Left hindlimb (tissue), 1 donor: ENCODE measurements at places on chromosomes 13 and 19.

DNA sequence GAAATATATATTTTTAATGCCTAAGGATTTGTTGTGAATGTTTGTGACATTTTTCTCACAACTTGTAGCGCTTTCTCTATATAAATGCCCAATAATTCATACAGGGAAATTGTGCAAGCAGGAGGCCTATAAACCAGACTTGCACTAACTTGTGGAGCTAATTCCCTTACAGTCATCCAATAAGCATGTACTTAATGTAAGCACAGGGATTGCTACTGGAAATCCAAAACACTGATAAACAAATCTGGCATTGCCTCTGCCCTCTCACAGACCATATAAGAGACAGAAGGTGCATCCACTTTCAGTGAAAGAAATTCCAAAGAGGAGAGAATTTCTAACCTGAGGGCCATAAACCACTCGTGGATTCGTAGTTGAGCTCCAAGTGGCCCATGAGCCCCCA, 518.8 kb downstream of the MYO16 start:
- DNase-seq = no peak

DNA sequence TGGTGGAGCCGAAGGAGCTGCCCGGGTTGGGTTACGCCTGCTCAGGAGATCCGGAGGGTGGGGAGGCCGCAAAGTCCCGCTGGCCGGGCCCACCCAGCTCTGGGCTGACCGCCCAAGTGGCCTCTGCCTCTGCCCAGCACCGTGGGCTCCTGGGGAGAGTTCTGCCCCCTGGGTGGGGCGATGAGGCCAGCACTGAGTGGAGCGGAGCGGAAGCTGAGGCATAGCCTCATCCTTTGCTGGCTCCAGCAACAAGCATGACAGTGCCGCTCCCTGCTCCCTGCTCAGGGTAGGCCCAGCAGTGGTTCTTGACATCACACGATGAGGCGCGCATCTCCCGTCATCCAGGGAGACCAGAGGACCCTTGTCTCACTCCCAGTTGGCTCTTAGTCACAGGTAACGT, 22.5 kb downstream of the CCDC8 start:
- DNase-seq = no peak

- peak; percentile 37 for DNase-seq
Measured at GRCh38 chr19:58385891-58386575, 1.0 kb upstream of the RPS5 start.

- no peak for DNase-seq
Measured at GRCh38 chr19:44876930-44877535, 14.0 kb upstream of the TOMM40 start.

- DNase-seq = no peak
Measured at GRCh38 chr13:87078947-87079795, 592.0 kb upstream of the SLITRK5 start.

- DNase-seq = no peak
Measured at GRCh38 chr13:24127116-24127631, 33.3 kb upstream of the SPATA13 start.

- DNase-seq = no peak
Measured at GRCh38 chr13:44362394-44363040, 11.1 kb upstream of the SERP2 start.

GRCh38 chr13:63843766-63844699, 2428.4 kb upstream of the PCDH20 start:
- no peak for DNase-seq

DNA sequence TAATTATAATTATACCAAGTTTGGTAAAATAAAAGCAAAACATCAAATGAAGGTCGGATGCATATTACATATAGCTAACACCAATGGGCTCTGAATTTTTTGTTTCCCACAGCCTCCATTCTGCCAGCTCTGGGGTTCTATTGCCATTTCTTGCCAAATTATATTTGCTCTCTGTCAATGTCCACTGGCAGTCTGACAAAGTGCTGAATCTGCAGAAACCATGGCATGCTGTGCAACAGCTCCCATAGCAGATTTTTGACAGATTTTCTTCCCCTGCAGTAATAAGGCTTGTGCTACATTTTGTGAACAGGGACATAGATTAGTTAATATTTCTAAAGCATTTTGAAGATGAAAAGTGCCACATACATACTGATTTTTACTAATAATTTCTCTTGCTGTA, 1102.1 kb downstream of the DIAPH3 start:
- DNase-seq = no peak

GRCh38 chr13:60463787-60464186, 66.8 kb downstream of the TDRD3 start:
- no peak for DNase-seq

GRCh38 chr19:17475541-17476115, 5.3 kb downstream of the SLC27A1 start:
- DNase-seq = peak; percentile 86

GRCh38 chr13:95754069-95754468, 77.1 kb downstream of the DNAJC3 start:
- no peak for DNase-seq

DNA sequence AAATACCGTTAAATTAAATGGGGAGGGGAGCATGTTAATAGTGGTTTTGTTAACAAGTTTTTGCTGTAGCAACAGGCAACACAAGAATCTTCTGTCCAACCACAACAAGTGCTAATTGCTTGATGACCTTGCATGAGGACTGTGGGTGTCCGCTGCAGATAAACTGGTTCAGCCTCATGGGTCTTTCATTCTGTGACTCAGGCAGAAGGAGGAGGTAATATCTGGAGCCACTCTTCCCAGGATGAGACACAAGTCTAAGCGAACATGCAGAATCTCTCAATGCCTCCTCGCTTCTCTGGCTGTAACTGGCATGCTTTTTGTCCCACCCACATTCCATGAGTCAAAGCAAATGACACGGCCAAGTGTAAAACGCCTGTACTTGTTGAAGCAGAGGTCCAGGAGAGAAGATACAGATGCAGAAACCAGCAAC, 56.6 kb upstream of the MYO16 start:
- no peak for DNase-seq

- DNase-seq = no peak
Measured at GRCh38 chr13:80684217-80684991, 343.5 kb upstream of the SPRY2 start.

DNA sequence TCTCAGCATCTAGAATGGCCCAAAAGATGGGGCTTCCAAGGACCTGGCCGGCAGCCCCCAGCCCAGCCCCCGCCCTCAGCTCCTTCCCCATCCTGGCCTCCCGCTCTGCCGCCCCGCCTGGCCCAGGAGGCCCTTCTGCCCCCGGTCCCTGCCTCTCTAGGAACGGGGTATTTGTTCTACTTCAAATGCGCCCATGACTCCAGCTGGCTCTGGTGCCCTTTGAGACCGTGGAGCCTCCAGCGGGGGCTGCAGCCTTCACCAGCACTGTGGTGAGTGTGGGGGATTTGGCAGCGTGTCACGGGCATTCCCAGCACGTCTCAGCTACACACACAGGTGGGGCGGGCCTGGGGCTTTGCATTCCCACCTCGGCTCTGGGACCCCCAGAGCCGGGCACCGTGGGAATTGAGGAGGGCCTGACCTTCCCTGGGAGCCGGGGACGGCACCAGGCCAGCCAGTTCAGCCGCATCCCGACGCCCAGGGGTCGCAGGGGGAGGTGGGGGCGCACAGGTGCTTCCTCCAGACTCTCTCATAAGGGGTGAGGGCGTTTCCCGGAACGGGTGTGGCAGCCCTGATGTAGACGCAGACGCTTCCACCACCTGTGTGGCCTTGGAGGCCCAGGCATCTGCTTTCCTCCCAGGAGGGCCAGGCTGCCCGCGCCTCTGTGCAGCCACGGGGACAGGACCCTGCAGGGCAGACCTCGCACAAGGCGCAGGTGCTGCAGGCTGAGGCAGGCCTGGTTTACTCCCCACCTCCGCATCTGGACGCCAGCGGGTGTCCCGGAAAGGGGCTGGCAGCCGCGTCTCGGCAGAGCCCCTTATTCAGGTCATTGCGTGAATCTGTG, 947 bp downstream of the ATP4B start:
- peak; percentile 16 for DNase-seq

DNA sequence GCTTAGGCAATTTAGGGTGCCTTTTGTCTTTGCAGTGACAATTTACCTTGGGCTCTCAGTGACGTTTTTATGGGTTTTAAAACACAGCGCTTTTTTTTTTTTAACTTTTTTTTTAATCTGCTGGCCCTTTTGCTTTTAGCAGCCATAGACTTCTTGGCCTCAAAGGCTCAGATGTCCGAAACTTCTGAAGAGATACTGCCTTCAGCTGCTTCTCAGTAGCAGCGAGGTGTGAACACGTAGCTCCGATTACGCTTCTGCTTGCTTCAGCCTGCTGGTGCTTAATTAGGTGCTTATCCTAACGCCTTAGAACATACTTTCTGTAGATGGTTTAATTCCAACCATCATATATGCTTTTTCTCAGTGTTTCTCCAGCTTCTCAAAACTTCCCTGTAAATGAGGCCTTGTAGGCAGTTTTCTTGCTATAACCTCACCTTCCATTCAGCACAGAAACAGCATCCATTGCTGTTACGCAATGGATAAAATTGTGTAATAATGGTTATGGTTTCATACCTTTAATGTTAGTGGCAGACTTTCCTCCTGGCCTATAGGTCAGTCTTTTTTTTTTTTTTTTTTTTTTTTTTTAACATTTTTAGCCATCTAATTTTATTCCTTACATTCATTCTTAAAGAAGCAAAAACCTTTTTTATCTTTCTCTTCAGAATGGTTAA, 723.9 kb downstream of the GPC5 start:
- DNase-seq = no peak

DNA sequence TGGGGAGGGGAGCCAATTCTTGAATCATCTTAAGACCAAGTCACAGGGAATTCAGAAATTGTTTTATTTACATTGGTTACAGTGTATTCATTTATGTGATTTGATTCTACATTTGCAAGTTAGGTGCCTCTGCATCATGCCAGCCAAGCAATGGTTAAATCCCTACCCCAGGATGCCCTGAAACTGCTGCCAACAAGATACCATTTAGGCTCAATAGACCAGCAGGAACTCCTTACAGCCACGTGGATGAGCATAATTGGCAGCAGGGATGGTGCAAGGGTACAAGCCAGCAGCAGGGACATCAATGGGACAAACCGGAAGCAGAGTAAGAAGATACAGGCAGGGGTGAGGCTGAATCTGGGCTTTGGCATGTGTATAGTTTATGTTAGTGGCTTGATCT, 72.4 kb upstream of the NBEA start:
- no peak for DNase-seq

DNA sequence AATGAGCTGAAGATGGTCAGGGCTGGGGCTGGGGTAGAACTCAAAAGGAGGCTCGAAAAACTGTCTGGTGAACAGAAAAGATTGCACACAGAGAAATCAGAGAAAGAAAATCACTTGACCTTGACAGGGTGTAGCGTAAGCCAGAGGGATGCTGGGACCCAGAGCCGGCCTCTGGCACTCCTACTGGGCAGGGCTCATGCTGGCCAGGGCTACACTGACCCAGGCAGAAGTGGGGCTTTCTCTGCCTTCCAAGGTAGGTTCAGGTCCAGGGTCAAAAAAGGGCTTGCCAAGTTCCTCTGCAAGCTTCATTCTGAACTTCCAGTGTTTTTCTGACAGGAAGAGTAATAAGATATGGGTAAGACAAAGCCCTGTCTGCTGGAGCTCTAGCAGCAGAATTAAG, 56.2 kb downstream of the LATS2 start:
- no peak for DNase-seq

DNA sequence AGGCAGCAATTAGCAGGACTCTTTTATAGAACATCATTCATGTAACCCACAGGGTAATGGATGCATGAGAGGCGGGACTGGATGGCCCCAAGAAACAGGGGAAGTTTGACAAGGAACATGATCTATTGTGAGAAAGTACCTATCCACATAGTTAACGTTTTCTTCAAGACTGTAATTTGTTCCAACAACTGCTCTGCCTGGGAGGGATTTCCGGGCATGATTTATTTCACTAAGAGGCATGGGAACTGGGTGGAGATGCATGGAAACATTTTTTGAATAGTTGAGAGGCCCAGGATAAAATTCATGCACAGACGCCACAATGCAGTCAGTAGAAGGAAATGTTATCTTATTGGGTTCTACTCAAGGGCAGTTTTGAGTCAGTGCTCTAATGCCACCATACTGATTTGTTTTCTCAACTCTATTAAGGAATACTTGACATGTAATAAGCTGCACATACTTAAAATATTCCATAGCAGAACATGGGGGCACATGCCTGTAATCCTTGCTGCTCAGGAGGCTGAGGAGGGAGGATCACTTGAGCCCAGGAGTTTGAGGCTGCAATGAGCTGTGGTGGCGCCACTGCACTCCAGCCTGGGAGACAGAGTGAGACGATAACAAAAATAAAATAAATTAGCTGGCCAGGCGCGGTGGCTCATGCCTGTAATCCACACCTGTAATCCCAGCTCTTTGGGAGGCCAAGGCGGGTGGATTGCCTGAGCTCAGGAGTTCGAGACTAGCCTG, 9.9 kb upstream of the ATG4D start:
- no peak for DNase-seq

DNA sequence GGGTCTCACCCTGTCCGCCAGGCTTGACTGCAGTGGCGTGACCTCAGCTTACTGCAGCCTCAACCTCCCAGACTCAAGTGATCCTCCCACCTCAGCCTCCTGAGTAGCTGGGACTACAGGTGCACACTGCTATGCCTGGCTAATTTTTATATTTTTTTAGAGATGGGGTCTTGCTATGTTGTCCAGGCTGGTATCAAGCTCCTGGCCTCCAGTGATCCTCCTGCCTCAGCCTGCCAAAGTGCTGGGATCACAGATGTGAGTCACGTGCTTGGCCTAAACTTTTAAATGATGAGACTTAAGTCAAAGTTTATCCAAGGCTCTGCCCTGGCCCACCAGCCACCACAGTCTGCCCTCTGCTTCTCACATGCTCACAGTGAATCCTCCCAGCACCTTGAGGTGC, 2.2 kb downstream of the C19orf33 start:
- DNase-seq = no peak

- DNase-seq = no peak
Measured at GRCh38 chr13:39963612-39964011, 308.1 kb downstream of the COG6 start.

DNA sequence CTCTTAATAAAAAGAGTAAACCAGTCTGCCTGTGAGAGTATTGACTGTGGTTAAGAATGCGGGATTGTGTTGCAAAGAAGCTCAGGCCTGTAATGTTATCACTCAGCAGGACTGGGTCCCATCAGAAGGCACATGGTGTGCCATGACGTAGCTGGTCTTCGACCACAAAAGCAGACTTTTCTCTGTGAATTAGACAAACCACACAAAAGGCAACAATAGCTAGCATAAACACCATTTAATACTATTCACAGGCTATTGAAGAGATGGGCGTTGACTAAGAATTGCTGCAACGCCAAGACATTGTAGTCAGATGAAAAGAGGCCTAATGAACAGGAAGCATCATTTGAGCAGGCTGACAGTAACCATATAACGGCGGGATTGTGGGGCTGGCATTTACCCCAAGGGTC, 235.6 kb upstream of the SOX21 start:
- no peak for DNase-seq
